Inflammatory macrophage treated with lipopolysaccharide for 4 hours (primary cell): ENCODE measurements at places on chromosomes 6 and 20.
A peak's percentile ranks its signal among the peaks of the same experiment; 100 is the strongest.

DNA sequence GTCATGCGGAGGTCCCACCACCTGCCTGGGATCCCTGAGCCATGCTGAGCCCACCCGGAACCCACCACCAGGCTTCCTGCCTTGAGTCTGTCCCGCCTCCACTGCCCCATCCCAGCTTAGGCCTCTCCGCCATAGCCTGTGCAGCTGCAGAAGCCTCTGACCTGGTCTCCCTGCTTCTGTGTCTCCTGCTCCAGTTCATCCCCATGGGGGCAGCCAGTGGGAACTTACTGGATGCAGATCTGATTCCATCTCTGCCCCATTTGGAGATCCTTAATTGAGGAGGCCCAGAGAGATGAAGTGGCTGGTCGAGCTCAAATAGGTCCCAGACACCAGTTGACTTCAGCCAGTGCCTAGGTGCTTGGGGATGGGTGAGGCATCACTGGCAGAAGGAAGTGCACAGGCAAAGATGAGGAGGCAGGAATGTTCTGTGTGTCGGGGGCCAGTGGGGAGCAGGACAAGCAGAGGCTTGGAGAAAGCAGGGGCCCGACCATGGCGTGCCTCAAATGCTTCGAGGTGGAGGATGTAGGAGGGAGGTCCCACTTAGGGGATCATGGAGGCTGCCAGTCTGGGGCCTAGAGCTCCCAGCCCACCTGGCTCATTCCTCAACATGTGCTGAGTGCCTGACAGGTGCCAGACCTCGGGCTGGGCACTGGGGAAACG, 112.8 kb downstream of the TOX2 start:
- DNase-seq = no peak

GRCh38 chr6:128303870-128304269, 216.5 kb downstream of the PTPRK start:
- peak; percentile 47 for DNase-seq

- no peak for DNase-seq
Measured at GRCh38 chr20:37775200-37775599, 81.4 kb downstream of the CTNNBL1 start.

DNA sequence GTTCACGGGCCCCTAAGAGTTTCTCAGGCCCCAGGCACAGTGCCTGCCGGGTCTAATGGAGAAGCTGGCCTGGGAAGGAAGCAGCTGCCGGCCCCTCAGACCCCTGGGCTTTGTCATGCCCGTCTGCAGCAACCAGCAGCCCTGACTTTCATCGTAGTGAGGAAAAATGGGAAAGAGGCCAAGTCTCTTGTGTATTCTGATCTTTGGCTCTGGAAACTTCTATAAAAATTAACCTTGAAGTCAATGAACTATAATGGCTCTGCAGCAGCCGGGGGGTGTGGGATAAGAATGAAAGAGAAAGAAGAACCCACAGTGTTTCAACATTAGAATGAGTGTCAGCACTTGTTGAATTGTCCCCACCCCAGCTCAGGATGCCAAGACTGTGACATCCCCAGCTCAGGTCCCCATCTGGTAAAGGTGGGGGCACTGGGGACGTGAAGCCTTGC, 12.9 kb downstream of the TGM2 start:
- DNase-seq = peak; percentile 92

- DNase-seq = no peak
Measured at GRCh38 chr6:123039431-123039830, 43.4 kb downstream of the CLVS2 start.

GRCh38 chr6:113856625-113857555, at the start of gene MARCKS:
Gene MARCKS (plus strand): TSS chr6:113857345. CDS start chr6:113857746, 401 bp downstream.
- DNase-seq = peak; percentile 95

DNA sequence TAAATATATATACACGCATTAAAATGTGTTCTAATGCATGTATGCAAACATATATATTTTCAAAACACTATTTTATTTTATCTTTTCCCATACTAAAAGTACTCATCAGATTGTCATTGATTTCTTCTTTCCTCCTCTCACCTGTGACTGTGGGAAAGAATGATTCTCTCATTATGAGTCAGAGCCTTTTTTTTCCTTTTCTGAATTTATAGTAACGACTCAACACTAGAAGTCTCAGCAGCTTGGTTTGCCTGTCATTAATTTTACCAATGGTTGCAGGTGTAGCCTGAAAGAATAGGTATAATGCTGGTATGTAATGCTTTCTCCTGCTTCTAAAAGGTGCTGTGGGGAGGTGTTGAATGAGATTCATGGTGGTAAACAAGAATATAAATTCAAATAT, 328.7 kb downstream of the UTRN start:
- no peak for DNase-seq

- no peak for DNase-seq
Measured at GRCh38 chr20:17857639-17858449, 110.8 kb downstream of the SNX5 start.

DNA sequence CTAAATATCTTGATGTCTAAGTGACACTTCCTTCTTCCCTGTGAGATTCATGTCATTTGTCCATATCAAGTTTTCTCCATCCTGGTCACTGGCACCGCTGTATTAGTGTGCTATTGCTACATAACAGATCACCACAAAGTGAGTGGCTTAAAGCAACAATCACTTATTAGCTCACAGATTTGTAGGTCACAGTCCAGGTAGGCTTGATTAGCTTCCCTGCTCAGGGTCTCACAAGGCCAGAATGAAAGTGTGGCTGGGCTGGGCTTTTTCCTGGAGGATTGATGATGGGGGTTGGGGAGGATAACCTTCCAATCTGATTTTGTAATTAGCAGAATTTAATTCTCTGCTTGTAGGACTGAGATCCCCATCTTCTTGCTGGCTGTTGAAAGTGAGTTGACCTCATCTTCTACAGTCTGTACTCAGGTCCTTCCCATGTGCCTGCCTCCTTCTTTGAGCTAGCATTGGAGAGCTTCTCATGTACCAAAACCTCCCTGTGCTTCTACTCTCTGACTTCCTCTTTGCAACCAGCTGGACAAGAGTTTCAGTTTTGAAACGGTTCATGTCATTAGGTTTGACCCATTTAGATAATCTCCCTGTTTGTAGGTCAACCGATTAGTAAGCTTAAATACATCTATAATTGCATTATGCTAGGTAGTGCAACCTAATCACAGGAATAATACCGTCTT, 152.4 kb upstream of the MAN1A1 start:
- peak; percentile 44 for DNase-seq

- DNase-seq = no peak
Measured at GRCh38 chr6:170000071-170000843, 248.8 kb downstream of the ERMARD start.

DNA sequence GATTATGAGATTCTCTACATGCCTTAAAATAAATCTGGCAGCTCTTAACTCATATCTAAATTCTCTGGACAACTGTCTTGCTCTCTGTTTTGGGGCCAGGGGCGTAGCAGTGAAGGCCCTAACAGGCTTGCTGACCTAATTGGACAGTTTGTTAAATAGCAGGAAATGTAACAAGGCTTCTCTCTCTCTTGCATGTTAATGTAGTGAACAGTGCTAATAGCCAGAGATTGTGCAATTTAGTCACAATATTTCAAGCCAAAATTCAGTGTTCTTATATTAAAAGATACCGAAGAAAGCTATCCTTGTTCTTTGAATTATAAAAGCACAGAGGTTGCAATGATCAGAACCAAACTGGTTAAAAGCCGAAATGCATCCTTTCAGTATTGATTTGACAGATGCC, 3.0 kb downstream of the PPP1R3D start:
- DNase-seq = peak; percentile 43

DNA sequence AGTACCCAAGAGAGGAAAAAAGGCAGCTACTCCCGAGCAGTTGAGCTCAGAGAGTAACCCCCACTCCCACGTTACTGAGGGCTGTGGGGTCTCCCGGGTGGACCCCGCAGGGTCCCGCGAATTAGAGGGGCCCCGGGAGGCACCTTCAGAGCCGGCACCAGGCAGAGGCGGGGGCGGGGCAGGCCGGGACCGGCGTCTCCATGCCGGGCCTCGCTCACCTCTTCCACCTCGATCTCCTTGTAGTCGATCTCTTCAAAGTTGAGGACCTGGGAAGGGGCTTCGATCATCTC, 381 bp downstream of the MAP3K7 start:
- DNase-seq = peak; percentile 10

GRCh38 chr20:41082306-41082705, 53.7 kb downstream of the TOP1 start:
- no peak for DNase-seq

DNA sequence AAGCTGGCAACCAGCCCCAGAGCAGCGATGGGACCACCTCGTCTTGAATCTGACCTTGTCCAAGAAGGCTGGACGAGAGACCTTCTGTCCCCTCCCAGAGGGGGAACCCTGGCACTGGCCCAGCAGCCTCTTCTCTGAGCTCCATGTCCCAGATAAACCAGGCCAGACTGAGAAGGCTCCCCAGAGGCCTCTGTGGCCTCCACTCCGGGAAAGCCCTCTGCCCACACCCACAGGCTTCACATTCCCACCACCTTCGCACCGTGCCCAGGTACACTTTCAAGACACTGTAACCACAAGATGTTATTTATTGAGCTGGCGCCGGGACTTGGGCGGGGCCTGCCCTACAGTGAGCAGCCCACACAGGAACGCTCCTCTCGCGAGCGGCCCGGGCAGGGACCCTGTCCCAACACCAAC, 33.2 kb downstream of the ADA start:
- no peak for DNase-seq

GRCh38 chr6:149094934-149095351, 222.6 kb upstream of the TAB2 start:
- no peak for DNase-seq

DNA sequence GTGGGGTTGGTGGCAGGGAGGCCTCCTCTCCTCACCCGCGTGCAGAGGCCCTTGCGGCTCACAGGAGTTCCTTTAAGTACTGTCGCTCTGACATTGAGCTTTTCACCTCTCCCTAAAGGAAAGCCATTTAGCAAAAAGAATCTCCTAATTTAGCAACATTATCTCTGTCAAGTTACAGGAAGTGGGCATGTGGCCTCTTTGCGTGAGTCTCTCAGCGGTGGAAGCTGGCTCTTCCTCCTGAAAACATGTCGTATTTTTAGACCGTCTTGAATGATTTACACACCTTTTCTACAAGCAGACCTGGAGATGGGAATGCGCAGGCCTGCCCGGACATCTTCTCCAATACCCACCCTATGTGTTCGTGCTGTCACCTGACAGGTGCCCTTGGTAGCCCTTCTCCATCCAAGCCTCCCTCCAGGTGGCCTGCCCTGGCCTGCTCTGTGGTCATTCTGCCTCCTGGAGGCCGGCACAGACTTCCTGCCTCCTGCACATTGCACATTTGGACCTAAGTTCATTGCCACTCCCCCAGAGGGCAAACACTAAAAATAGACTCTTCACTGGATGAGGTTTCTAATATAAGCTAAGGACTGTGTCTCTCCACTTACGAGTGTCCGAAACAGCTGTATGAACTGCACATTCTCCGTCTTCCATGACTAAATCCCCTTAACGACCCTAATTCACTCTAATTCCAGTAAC, 18.5 kb upstream of the PHACTR3 start:
- no peak for DNase-seq

DNA sequence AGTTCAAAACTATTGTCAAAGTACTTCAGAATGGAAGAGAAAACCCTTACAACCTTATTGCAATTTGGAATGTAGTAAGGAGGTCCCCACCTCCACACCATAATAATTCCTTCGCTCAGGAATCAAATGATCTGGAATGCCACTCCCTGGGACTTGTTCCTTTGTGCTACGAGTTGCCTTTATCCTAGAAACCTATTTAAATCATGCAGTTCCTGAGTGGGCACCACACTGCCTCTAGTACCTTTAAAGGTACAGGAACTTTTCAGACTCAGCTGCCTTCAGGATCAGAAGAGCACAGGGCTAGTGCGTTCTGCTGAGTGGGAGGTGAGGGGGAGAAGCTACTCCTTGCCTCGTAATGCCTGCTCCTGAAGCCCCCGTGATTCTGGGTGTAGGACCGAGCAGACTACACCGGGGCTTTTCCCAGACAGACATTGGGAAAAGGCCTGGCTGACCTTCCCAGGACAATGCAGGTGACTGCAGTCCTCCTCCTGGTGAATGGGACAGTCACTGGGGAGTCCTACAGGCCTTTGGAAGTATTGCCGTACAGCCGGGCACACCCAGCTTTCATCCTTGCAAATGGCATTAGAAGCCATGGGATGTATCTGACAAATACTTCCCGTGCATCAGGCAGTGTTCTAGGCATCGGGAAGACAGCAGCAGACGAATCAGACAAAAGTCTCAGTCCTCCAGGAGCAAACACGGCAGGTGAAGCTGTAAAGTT, 11.8 kb upstream of the TUBB2B start:
- no peak for DNase-seq

GRCh38 chr6:21341910-21342309, 251.6 kb upstream of the SOX4 start:
- no peak for DNase-seq

DNA sequence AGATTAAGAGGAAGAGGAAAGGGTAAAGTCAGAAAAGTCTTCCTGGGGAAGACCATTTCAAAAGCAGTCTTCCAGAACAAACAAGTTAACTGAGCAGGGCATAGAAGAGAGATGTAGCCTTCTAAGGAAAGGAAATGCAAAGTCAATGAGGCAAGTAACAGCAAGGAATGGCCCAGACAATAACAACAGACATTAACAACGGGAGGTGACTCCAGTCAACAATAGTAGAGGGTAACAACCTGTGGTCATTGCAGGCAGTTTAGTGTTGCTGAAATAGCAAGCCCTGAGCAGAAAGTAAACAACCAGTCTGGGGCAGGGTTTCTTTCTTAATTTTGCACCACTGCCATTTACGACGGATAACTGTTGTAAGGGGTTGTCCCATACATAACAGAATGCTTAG, 2.1 kb downstream of the MDN1 start:
- DNase-seq = no peak

DNA sequence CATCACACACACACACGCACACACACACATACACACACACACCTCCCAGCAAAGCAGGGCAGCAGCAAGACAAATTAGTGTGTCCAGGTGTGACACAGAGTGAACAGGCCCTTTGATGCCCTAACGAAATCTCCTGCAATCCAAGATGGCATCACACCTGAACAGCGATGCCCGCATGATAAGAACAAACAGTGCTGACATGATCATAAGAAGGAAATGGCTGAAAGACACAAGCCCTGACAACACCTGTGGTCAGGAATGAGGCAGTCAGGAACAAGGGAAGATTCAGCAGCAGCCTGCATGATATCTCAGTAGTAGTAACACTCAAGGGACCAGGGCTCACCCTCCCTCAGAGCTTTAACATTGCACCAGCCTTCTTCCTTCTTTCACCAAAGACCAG, 156.9 kb downstream of the FAXC start:
- DNase-seq = no peak

DNA sequence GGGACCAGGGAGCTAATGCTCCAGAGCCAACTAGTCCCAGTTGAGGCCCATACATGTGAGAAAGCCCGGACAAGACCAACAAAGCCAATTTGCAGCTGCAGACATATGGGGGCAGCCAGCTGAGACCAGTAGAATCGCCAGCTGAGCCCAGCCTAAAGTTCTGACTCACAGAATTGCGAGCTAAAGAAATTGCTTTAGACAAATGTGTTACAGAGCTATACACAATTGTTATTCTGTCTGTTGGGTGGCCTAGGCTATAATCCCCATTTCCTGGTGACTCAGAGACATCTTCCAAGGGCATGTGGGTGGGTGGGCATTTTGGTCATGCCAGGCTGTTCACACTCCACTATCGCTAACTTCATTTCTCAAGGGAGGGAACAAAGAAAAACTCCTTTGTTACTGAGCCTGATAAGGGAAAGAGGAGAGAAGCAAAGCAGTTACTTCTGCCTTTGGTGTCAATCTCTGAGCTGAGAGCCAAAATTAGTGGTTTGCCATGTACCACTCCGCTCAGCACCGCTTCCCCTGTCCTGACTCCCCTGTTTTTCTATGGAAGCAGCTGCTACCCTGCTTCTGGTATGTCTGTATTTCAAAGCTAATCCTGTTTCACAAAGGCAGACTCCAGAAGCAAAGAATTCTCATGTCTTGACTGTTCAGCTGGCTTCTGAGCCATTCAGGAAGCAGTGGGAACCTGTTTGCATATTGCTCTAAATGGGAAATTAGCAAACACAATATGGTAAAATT, 26.1 kb downstream of the SCP2D1 start:
- no peak for DNase-seq
